Ammon's horn (tissue), 1 donor: ENCODE measurements at places on chromosomes 11 and 22.
A peak's percentile ranks its signal among the peaks of the same experiment; 100 is the strongest.

GRCh38 chr22:27538666-27539065, 262.9 kb downstream of the MN1 start:
- no peak for DNase-seq

DNA sequence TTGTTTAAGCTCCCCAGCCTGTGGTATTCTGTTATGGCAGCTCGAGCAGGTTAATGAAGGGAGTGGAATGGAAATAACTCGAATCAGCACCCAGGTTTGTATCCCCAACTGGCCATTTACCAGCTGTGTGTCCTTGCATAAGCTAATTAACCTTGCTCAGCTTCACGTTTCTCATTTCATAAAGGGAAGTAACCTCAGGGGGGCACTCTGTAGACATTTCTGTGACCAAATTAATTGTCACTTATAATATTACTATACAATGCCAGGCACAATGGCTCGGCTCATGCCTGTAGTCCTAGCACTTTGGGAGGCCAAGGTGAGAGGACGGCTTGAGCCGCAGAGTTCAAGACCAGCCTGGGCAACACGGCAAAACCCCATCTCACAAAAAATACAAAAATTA, 13.8 kb downstream of the ADA2 start:
- DNase-seq = peak; percentile 17

DNA sequence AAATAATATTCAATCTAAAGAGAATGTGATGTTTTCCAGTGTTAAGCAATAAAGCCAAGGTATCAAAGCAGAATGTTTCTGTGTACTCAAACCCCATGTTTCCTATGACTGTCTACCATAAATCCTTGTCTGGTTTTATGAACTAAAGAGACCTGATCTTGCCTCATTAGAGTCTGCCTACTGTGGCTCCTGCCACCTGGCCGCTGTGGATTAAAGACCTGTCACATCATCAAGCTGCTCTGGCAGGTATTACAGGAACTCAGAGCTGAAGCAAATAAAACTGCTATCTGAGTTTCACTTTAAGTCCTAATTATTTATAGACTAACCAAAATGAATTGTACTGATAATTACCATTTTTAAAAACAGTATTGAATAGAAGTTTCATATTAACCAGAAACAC, 207.8 kb upstream of the CCDC90B start:
- no peak for DNase-seq

DNA sequence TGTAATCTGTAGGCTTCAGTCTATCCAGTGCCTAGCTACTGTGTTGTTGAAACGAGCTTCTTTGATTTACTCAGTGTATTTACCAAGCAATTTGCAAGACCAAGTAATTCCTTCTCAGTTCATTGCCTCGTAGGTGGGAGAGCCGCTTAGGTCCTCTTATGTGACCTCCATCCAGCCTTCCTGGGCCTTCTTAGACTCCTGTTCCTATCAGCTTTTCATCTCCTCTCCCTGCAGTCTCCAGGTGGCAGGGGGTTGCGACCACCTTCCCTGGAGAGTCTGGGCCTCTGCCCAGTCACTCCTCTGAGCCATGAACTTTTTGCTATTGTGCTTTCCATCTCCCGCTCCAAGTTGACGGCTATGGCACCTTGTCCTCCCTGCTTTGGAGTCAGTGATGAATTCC, 251.8 kb downstream of the KIRREL3 start:
- DNase-seq = no peak

GRCh38 chr11:47946682-47947559, 33.4 kb upstream of the PTPRJ start:
- DNase-seq = peak; percentile 29

DNA sequence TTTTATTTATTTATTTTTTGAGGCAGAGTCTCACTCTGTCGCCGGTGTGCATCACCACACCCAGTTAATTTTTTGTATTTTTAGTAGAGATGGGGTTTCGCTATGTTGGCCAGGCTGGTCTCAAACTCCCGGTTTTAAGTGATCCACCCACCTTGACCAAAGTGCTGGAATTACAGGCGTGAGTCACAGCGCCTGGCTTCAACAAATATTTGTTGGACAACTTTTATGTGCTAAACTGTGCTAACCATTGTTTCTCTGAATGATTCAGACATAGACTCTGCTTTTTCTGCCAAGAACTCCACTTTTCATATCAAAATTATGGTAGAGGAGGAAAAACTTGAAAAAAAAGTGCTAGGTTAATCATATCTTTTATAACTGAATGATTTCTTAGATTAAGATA, 36.3 kb downstream of the MMP7 start:
- no peak for DNase-seq

DNA sequence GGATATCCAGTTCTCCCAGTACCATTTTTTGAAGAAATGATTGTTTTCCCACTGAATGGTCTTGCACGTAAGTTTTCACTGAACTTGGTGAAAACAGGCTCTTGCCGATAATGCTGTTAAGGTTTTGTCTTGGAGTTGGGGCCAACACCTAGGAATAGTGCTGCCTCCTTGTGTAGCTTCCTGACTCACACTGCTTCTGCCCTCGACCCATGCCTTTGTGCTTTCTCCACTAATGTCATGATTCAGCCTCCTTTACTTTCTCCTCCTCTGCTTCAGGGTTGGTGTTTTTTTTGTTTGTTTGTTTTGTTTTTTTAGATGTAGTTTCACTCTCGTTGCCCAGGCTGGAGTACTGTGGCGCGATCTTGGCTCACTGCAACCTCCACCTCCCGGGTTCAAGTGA, 30.2 kb downstream of the SLC5A1 start:
- no peak for DNase-seq

- peak; percentile 83 for DNase-seq
Observed at GRCh38 chr11:11178671-11179638, 174.1 kb downstream of the CSNK2A3 start.

DNA sequence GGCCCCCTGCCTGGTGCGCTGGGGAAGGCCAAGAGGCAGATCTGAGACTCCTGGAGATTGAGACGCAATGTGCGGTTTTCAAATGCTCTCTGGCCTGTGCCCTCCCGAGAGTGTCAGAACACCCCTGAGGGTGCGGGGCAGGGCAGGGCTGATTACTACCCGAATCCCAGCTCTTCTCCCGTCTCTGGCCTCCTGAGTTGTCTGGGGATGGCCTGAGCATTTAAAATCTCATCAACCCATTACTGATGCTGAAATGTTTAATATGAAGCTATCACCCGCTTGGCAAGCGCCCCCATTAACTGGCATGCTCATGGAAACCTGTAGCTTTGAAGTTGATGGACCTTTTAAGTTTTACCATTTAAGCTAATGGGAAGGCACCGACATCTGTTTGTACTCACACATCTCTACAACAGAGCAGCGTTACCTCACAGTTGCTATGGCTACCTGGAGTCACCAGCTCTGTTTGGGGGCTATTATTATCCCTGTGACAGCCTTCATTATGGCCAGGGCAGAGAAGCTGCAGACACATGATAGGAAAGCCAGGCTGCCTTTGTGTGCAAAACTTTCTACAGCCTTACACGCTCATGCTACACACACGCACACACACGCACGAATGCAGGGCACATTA, 3.6 kb upstream of the MB start:
- peak; percentile 28 for DNase-seq

DNA sequence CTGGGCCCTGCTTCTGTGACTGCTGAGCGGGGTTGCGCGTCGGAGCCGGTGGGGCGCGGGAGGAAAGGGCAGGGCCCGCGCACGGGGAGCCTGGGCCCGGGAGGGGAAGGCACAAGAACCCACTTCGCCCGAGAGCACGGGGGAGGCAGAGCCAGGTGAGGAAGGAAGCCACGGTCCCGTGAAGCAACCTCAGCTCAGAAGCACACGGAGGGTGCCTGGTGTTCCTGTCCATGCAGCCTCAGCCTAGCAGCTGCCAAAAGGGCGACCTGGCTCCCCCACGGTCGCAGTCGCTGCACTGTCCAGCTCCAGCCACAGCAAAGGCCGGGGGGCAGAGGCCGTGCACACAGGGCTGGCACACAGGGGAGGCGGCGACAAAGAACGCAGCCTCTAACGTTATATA, 9.3 kb upstream of the CDC42BPG start:
- DNase-seq = no peak

GRCh38 chr22:35782504-35782903, 64.8 kb downstream of the APOL5 start:
- DNase-seq = no peak

DNA sequence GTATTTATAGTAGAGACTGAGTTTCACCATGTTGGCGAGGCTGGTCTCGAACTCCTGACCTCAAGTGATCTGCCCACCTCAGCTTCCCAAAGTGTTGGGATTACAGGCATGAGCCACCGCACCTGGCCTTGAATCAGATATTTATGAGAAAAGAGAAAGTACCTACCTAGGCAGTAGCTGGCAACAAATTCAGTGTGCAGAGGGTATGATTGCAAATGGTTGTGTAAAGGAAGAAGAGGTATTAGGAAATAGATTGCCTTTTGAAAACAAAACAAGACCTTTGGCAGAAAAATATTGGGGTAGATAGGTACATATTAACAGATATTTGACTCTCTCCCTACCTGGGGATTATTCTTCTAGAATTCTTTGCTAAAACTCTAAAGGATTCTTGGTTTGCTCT, 38.5 kb upstream of the LIN7C start:
- no peak for DNase-seq

GRCh38 chr22:20573833-20574615, 66.6 kb downstream of the MED15 start:
- DNase-seq = no peak

GRCh38 chr11:67291481-67292381, 2.6 kb downstream of the ANKRD13D start:
- DNase-seq = no peak

- peak; percentile 76 for DNase-seq
Observed at GRCh38 chr22:50303848-50304527, 3.5 kb downstream of the PLXNB2 start.

DNA sequence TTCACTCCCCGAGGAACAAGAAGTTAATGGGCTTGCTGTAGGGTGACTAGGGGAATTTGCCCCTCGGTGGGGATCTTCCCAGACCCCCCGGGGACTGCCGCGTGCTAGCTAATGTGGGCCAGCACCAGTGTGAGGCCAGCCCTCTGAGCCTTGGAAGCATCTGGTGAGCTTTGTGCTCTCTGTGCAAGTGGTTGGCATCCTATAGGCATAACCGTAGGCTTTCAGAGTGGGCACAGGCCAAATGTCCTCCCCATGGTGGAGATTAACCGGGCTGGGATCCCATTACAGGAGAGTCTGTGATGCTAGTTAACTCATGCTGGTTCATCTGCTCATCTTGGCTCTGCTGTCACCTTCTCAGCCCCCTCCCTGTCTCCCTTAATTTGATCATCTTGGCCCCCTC, 125.7 kb downstream of the TRIM29 start:
- DNase-seq = no peak
